Fibroblast of gingiva (primary cell): ENCODE measurements at places on chromosomes 16 and 17.

DNA sequence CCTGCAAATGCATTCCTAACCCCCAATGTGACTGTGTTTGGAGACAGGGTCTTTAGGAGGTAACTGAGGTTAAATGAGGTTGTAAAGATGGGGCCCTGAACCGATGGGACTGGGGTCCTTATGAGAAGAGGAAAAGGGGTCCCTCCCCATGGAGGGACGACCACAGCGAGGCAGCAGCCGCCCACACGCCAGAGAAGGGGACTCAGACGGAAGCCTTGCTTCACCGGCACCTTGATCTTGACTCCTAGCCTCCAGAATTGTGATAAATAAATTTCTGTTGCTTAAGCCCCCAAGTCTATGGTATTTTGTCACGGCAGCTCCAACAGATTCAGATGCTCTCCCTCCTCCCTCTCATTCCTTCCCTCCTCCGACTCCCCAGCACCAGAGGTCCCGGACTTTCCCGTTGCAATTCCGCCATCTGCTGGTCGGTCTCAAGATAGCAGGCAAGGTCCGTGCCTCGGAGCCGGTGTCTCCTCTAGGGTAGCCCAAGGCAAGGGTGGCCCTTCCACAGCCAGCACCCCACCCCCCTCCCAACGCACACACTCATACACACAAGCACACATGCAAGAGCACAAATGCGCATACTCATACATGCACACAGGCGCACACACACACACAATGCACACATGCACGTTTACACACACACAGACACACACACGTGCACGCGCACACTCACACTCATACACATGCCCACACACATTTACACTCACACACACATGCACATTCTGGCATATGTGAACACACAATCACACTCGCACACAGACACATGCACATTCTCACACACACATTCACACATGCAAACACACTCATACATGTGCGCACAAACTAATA lies 23.1 kb upstream of the C16orf78 start:
- DNase-seq: peak; percentile 9

DNA sequence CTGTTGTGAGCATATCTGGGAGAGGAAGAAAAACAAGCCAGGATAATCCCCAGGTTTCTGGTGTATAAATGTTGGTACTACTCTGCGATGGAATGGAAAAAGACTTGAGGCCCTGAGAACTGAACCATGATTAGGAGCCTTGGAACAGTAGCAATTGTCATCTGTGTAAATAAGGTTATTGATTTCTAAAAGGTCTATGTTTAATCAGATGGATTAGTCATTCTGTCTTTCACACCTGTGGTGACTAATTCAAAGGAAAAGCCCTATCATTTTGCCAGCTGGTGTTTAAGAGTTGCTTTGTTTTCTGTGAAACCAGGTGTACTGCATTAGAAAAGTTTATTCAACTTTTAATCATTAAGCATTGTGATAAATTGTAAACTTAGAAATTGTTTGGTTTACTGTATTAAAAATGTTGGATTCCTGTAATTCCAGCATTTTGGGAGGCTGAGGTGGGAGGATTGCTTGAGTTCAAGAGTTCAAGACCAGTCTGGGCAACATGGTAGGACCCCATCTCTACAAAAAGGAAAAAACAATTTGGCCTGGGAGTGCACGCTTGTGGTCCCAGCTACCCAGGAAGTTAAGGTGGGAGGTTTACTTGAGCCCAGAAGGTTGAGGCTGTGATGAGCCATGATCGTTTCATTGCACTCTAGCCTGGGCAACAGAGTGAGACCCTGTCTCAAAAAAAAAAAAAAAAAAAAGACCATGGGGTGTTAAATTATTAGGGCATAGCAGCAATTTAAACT lies 29.0 kb upstream of the KPNB1 start:
- no peak for DNase-seq

DNA sequence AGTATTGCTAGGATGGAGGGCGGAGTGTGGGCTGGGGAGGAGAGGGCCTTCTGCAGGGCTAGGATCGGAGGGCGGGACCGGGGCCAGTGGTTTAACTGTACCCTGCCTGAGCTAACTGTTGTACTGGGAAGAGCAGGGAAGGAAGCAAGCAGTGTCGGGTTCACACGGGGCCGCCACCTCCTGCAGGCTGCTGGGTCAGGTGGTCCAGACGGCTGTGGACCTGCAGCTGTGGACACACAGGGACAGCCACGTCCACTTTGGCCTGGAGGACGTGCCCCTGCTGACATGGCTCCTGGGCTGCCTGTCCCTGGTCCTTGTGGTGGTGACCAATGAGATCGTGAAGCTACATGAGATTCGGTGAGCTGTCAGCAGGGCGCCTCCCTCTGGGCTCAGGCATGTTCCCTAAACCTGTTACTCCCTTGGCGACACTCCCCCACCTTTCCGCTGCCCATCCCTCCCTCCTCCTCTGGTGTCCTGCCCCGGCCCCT lies 16.6 kb downstream of the CASKIN2 start:
- DNase-seq: no peak

- peak; percentile 4 for DNase-seq
Observed at GRCh38 chr17:29469276-29469675, 79.1 kb downstream of the TAOK1 start.

DNA sequence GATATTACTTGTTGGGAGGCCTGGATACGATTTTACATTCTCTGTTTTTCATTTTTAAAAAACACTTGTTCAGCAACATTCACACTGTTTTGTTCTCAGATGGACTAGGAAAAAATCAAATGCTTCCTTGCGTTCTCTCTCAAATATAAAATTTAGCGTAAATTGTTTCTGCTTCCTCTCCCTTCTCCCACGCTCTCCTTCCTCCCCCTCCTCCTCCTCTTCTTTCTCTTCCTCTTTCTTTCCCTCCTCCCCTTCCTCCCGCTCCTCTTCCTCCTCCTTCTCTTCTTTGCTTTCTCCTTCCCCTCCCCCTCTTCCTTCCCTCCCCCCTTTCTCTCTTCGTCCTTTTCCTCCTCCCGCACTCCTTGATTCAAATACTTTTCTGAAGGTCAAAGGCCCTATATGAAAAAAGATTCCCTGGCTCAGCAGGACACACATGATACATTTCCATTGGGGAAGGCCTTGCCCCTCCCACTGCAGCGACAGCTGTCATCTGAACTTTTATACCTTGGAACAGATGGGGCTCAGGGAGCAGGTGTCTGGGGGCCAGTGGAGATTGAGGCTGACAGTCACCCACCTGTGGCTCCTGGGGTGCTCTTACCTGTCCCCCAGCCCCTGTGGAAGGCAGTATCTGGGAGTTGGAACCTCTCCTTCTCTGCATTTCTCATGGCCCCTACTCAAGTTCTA lies 99.4 kb upstream of the SDK2 start:
- DNase-seq: no peak

DNA sequence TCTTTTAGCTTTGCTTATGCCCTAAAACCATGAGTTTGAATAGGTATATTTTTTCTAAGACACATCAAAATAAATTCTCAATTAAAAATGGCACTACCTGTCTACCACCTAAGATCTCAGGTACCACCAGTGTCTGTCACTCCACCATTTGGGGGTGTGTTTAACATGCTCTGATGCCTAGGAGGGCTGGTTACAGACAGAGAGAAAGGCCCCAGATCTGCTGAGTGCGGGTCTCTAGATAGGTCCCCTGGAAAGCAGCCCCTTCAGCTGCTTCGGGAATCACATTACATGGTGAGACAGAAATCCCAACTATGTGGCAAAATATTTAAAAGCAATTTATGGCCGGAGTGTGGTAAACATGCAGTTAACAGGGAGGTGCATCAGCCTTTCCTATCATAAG lies 653 bp upstream of the VAC14 start:
- no peak for DNase-seq

- no peak for DNase-seq
Observed at GRCh38 chr16:23408242-23408822, 44.7 kb downstream of the COG7 start.

GRCh38 chr16:68233835-68234187 lies 2.1 kb downstream of the ESRP2 start:
- DNase-seq: no peak

- DNase-seq: no peak
Observed at GRCh38 chr16:68564382-68564985, 25.4 kb downstream of the ZFP90 start.

DNA sequence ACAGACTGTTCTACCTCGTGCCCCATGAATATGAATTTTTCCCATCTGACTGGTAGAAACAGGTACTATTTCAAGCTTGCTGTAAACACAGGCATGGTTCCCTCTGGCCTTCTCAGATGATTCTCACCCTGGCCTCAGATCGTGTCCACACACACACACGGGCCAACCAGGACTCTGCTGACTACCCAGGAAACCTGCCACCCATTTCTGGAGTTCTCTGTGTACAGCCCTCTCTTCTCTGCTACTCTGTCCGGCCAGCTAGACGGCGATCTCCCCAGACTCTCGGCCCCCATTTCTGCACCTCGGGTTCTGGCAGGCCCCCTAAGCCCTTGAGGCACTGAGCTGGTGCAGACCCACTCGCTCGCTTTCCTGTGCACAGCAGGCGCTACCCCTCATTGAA lies 31.2 kb downstream of the RPA1 start:
- DNase-seq: no peak

DNA sequence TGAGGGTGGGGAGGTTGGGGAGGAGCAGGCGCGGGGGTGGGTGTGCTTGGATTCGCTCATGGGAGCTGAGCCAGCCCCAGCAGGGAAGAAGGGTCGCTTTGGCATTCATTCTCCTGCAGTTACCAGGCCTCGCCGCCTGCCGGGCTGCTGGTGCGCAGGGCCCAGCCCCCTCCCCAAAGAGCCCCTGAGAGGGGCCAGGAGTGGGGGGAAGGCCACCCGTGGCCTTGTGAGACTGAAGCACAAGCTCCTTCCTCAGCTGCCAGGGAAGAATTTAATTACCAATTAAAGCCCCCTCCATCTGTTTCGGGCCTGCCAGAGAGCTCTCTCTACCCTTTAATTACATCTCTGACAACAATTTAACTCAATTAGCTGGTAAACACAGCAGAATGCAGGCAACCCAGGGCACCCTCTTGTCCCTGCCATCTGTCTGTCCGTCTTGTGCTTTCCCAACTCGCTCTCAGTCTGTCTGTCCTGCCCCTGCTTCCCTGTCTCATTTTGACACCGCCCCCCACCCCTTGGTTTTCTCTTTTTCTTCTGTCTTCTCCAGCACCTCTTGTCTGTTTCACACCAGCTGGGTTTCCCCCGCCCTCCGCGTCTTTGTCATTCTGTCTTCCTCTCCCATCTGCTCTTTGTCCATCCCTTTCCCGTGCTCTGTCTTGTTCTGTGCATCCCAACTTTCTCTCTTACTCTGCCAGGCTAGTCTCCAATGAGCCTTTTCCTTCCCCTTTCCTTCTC lies 32.7 kb downstream of the CDK5RAP3 start:
- DNase-seq: no peak

- DNase-seq: no peak
Observed at GRCh38 chr16:15523092-15523541, 88.7 kb downstream of the BMERB1 start.

DNA sequence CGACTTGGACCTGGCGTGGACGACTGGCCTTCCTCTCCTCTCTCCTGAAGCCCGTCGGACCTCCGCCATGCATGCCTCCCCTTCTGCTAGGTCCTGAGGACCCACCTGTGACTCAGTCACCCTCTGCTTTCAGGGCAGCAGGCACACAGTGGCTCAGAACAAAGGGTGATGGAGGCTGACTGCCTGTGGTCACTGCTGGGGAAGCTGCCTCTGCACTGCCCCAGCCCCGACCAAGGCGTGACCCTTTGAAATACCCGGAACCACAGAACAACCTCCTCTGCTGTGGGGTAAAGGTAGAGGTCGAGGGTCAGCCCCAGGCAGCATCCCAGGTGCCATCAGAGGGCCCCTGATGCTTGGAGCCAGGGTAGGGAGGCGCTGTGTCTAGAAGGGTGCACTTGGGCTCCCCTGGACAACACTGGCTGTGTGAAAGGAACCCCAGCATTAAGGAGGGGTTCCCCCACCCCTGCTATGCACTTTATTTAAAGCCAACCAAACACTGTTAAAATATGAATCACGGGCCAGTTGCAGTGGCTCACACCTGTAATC lies 12.5 kb upstream of the SLC4A1 start:
- no peak for DNase-seq

DNA sequence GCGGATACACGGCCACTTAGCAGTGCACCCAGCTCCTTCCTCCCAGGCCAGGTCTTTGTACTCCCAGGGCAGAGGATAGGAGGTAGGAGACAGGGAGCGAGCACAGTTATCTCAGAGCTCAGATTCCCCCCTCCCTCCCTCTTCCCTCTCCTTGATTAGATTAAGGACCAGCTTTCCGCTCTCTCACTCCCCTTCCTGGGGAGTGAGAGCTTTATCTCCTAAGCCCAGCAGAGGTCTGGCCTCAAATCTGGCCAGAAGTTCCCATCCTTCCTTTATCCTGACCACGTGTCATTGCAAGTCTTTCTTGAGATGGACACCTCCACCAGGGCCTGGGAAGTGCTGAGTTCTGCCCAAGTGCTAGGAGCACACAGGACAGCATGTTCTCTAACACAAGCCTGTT lies 5.1 kb downstream of the ARL4D start:
- DNase-seq: no peak

DNA sequence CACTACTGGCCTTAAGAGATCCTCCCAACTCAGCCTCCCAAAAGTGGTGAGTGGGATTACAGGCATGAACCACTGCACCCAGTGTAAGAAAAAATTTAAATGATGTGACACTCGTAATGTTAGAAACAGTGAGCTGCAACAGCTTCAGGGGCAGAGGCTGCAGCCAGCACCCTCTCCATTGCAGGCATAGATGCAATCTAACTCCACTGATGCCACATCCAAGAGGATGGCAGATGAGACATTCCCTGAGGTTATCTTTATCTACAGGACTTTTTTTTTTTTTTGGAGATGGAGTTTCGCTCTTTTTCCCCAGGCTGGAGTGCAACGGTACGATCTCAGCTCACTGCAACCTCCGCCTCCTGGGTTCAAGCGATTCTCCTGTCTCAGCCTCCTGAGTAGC lies 19.9 kb downstream of the ZCCHC14 start:
- no peak for DNase-seq

DNA sequence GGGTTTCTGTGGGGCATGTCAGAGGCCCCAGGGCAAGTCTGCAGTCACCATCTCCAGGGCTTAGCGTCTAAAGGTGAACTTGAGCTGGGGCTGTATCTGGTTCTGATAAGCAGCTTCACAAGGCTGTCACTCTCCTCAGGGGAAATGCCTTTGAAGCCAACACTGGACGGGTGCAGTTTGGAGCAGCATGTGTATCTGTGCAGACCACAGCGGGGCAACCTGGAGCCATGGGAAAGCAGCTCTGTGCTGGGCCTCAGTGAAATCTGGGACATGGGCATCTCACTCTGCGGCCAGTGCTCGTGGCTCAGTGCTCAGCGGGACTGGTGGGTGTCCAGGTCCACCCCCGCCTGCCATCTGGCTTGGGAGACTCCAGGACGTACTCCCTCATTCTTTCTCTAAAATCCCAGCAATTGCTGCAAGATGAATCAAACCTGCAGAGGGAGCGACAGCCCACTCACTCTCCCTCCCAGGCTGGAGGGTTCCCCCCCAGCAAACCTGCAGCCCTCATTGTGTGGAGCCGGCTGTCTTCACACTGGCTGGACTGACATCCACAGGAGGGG lies 63.5 kb downstream of the PRMT7 start:
- no peak for DNase-seq
